ENCODE measurements at places on chromosomes 5 and 9.

DNA sequence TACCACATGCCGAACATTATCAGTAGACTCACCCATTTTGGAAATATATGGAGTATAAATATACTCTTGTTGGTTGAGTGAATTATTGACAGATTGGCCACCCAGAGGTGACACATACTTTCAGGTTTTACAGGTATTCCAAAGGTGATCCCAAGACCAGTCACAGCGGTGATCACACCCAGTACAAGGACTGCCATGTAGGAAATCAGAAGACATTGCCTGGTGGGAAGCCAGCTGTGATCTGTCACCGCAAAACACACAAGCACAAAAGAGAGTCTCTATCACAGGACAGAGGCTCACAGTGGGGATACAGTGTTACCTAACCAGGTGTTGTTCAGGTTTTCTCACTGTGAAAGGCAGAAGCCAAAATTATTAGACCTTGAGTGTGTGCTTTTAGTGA, 15.8 kb downstream of the BTF3 start:
- no peak for DNase-seq

GRCh38 chr5:132202711-132203463, 24.8 kb downstream of the P4HA2 start:
- no peak for DNase-seq

DNA sequence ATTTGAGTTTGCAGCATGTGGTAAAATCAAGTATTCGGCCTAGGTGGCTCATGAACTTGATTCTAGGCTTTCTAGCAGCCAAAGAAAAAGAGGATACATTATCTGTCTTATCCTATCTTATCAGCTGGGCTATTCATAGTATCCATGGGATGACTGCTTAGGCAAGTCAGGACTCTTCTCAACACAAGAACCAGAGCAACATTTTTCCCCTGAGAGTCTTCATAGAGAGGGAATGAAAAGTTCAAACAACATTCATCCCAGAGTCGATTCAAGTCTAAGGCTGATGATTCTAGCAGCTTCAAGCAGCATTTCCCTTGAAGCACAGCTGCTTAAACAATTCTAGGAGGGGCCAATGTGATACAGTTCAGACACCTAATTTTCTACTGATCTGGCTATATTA, 3.0 kb downstream of the S100Z start:
- DNase-seq = no peak

GRCh38 chr9:69168709-69169217, 5.3 kb upstream of the TJP2 start:
- DNase-seq = no peak

DNA sequence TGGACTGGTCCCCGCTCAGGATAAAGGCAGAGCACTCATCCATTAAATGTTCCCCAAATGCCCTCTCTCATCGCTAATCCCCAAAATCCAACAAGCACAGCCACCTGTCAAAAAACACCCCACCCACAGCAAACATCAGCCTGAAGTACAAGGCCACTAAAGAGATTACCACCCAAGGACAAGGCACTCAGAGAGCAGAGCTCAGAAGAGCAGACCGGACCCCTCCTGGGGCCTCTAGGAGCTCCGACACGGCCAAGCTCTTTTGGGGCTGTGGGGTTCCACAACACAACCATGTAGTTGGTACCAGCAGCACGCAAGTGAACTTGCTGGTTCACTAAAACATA, 9.8 kb downstream of the VDAC1 start:
- no peak for DNase-seq

DNA sequence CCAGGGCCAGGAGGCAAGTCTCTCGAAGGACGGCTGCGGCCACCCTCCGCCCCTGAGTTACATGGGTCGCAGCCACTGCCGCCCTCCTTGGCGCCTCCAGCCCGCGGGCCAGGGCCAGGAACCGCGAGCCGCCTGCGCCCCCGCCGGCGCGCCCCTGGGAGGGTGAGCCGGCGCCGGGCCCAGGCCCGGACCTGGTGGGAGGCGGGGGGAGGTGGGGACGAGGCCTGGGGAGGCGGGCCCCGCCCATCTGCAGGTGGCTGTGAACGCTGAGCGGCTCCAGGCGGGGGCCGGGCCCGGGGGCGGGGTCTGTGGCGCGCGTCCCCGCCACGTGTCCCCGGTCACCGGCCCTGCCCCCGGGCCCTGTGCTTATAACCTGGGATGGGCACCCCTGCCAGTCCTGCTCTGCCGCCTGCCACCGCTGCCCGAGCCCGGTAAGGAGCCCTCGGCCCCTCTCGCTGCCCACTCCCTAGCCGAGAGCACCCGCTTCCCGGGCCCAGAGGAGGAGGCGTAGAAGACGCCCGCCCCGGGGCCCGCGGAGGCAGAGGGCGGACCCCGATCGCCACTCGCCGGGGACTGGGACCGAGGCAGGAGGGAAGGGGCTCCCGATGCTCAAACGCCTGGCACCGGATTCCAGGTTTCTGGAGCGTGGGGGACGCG, at the start of gene ASS1:
Gene ASS1, plus strand, starts transcription at position 397 of the 657 bp plus-strand sequence. CDS start 7,268 bp downstream, outside the sequence.
- no peak for DNase-seq

- no peak for DNase-seq
These were observed 109.9 kb downstream of the RPS23 start for GRCh38 chr5:82168294-82168693.

DNA sequence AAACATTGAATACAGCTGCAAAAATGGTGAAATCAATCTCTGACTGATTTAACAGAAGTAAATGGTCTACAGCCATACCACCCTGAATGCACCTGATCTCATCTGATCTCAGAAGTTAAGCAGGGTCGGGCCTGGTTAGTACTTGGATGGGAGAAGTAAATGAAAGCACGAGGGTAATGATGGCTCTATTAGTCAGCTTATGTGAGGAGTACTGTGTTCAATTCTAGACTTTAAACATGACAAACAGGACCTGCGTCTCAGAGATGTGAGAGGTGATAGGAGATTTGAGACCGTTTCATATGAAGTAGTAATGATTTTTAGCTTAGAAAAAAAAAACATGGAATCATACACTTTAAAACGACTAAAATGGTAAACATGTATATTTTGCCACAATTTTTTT, 77.1 kb upstream of the SUSD1 start:
- no peak for DNase-seq

- no peak for DNase-seq
These were observed 54.8 kb upstream of the ANGPTL2 start for GRCh38 chr9:127177231-127177630.

DNA sequence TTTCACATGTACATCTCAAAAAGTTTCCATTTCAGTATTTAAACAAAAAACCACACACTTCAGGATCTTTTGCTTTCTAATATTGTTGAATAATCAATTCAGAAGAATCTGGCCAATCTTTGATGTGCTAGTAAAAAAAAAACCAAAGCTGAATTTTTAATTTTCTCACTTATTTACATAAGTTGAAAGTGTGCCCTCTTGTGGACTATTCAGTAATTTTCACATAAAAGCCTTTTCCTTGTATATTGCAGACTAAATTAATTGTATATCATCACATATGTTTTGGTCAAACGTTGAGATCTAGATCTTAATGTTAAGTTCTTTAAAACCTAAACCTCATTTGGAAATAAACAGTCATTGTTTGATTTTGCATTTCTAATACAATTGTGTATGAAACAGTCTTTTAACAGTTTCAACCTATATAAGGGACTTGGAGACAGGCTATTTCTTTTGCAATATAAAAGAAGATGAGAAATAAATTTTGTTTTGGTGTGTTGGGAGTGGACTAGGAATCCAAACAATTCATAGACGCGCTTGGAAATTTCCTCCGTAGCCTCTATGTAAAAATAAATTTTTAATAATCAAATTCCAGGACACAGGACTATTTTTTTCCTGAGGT, 68.1 kb downstream of the NIPBL start:
- DNase-seq = no peak
